Motor neuron (in vitro differentiated cells): ENCODE measurements at places on chromosomes 3 and 15.

GRCh38 chr3:81041331-81041730 lies 720.1 kb downstream of the GBE1 start:
- no peak for ATAC-seq

DNA sequence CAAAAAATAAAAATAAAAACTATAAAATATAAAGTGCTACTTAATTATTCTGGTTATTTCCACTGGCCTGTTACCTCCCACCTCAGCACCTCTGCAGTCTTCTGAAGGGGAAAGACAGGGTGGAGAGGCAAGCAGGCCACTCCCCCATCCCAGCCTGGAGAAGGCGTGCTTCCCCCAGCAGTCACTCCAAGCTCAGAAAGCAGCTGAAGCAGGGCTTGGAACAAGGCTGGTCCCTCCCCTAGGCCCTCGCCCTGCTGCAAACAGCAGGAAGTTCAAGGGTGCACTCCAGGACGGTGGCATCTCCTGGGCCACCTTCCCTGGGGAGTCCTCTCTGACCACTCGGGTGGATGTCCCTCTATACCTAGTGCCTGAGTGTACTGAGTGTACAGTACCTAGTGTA lies 21.4 kb downstream of the CACNA2D2 start:
- peak; percentile 21 for ATAC-seq

GRCh38 chr3:71360180-71360579 lies 223.3 kb downstream of the FOXP1 start:
- no peak for ATAC-seq

DNA sequence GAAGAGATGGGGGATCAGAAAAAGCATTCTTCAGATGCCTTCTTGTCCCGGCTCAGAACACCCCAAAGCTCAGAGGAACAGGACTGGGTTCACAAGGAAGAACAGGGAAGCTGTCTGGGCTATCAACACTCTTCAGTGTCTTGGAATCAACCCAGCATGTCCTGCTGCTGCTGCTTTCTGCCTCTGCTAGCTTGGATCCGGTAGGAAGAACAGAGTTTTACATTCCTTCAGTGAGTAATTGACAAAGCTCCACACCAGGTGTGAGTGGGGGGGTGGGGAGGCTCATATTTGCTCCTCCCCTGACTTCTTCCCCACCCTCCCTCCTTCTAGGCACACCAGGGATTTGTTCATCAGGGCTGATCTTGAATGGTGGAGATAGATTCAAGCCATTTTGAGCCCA lies 13.1 kb upstream of the ETV5 start:
- no peak for ATAC-seq

GRCh38 chr15:73751899-73752805 lies 999 bp downstream of the INSYN1 start:
- peak; percentile 55 for ATAC-seq
